ENCODE measurements at places on chromosomes 4 and X.

GRCh38 chr4:124940387-124940786 is 227.9 kb upstream of the ANKRD50 start:
- DNase-seq = no peak
- no peak overlapping the region for H3K4me3 ChIP-seq
- H3K27ac ChIP-seq = no peak overlapping the region
- H3K4me1 ChIP-seq = peaks cover 42% of the 10 kb centered on the region

GRCh38 chr4:70488748-70489147 is 16.8 kb downstream of the MUC7 start:
- H3K27ac ChIP-seq = no peak overlapping the region
- H3K36me3 ChIP-seq = no peaks in the 10 kb centered on the region
- no peaks in the 10 kb centered on the region for H3K4me1 ChIP-seq
- DNase-seq = no peak

GRCh38 chrX:140151316-140151715 is 186.0 kb upstream of the CXorf66 start:
- H3K27me3 ChIP-seq = no peaks in the 10 kb centered on the region
- no peak overlapping the region for H3K27ac ChIP-seq

DNA sequence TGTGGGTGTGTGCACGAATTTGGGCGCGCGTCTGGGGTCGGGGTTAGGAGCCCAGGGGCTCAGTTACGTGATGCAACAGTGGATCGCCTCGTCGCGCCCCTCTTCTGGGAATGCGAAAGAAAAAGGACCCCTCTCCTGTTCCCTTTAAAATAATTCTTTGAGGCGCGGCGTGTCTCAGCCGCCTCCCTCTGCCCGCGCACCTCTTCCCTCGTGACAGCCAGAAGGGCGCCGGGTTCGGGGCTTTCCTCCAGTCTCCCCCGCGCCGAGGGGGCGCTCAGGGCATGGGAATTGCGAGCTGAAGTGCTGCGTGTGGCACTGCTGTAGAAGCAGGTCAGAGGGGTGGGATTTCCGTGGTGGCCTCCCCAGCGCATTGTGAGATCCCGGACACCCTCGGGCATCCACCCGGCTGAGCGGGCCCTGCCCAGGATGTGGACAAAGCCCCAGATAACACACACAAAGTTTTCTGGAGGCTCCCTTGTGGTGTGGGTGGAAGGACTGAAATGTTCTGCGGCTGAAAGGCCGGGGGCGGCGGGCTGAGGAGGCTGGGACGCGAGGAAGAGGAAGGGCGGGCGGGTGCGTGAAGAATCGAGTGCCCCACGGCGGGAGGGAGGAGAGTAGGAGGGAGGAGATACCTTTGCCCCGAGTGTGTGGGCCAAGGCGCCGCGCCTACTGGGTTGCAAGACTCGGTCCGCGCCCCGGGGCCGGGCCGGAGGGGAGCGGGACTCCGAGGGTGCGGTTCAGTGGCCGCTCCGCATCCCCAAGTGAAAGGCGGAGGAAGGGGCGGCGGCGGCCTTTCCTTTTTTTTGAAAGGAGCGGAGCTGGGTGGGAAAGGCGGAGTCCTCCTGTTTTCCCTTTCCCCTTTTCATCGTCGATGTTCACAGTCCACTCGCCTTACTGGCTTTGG is 752 bp downstream of the SEPTIN11 start:
- H3K27ac ChIP-seq = peak overlapping the region; percentile 93
- H3K4me1 ChIP-seq = peaks cover 24% of the 10 kb centered on the region
- H3K27me3 ChIP-seq = no peaks in the 10 kb centered on the region

DNA sequence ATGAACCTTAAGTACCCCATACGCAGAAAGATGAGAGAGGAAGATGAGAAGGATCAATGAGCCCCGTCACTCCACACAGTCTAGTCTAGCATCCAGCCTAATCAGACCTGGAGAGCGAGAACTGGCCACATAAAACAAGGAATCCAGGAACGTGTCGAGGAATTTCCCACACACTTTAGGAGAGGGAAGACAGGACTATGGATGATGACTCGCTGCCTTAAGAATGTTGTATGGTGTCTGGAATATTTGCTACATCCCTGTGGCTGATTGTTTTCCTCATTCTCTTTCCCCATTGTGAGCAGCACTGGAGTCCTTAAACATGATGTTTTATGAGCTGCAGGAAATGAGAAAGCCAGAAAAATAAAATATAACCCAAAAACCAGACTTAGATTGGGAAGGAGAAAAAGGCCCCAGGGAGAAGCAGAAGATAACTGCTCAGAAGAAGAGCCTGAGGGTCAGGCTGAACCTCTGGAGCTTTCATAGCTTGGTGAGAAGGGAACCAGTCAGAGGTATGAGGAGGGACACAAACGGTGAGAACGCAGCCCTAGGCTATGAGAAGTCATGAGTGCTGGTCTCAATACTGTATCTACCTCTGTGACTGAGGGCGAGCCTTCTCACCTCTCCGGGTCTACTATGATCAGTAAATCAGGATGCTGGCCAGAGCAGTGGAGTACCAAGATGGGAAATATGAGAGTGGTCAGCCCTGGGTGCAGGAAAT is 139.5 kb upstream of the NOCT start:
- H3K36me3 ChIP-seq = no peaks in the 10 kb centered on the region
- DNase-seq = no peak
- H3K27ac ChIP-seq = no peak overlapping the region
- H3K4me3 ChIP-seq = no peak overlapping the region
- H3K27me3 ChIP-seq = no peaks in the 10 kb centered on the region

DNA sequence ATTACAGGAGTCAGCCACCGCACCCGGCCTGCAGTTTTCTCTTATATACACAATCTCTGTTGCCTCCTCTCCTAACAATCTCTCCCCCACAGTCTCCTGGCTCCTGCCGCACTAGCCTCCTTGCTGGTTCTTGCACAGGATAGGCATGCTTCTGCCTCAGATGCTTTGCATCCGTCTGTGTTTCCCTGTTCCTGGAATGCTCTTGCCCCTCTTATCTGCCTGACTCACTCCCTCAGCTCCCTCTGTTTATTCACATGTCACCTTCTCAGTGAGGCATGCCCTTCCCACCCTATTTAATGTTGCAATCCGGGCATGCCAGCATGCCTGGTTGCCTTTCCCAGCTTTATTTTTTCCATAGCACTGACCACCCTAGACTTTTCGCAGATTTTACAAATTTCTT is 161.9 kb downstream of the PHF8 start:
- peaks cover 2% of the 10 kb centered on the region for H3K27me3 ChIP-seq
- no peak for DNase-seq
- no peak overlapping the region for H3K27ac ChIP-seq
- H3K4me1 ChIP-seq = no peaks in the 10 kb centered on the region
- H3K4me3 ChIP-seq = no peak overlapping the region

GRCh38 chr4:69708211-69708610 is 52.2 kb downstream of the SULT1B1 start:
- no peaks in the 10 kb centered on the region for H3K4me1 ChIP-seq
- no peak for DNase-seq
- H3K27me3 ChIP-seq = no peaks in the 10 kb centered on the region
- H3K36me3 ChIP-seq = no peaks in the 10 kb centered on the region
- H3K4me3 ChIP-seq = no peak overlapping the region

DNA sequence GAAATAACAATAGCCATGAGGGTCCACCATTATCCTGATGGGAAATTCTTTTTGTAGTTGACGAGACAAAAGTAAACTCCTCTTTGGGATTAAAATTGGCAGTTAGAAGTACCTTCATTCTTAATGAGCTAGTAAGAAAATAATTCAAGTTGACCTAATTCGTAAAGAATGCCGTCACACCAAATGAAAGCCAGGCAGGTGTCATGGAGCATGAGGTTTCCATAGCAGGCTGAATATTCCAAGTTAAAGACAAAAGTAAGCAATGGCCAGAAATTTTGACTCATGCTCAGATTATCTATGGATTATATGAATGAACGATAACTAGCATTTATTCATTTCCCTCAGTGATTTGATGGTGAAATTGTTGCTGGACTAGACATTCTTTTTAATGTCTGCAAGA is 192.2 kb upstream of the FAT1 start:
- no peaks in the 10 kb centered on the region for H3K4me1 ChIP-seq
- no peak overlapping the region for H3K4me3 ChIP-seq
- H3K36me3 ChIP-seq = no peaks in the 10 kb centered on the region
- H3K27ac ChIP-seq = no peak overlapping the region
- DNase-seq = no peak
- H3K27me3 ChIP-seq = no peaks in the 10 kb centered on the region

DNA sequence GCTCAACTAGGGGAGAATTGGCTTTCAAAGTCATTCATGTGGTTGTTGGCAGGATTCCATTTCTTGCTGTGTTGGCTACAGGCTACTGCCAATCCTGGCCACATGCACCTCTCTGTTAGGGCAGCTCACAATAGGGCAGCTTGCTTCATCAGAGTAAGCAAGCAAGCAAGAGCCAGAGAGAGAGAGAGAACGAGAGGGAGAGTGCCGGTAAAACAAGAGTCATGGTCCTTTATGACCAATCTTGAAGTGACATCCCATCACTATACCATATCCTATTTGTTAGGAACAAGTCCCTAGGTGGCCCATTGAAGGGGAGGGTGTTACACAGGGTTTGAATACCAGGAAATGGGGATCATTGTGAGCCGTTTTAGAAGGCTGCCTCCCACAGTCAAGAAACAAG is 33.0 kb upstream of the TLR2 start:
- H3K27ac ChIP-seq = no peak overlapping the region
- no peak for DNase-seq
- H3K4me1 ChIP-seq = no peaks in the 10 kb centered on the region
- no peaks in the 10 kb centered on the region for H3K27me3 ChIP-seq
- H3K36me3 ChIP-seq = no peaks in the 10 kb centered on the region

- no peak for DNase-seq
- no peaks in the 10 kb centered on the region for H3K4me1 ChIP-seq
- no peak overlapping the region for H3K4me3 ChIP-seq
- no peaks in the 10 kb centered on the region for H3K36me3 ChIP-seq
- H3K27ac ChIP-seq = no peak overlapping the region
Measured at GRCh38 chr4:180960743-180961401, 1282.3 kb upstream of the TENM3 start.

GRCh38 chrX:95291561-95291960 is 1393.1 kb upstream of the DIAPH2 start:
- no peak overlapping the region for H3K27ac ChIP-seq
- H3K4me3 ChIP-seq = no peak overlapping the region
- no peaks in the 10 kb centered on the region for H3K4me1 ChIP-seq
- no peaks in the 10 kb centered on the region for H3K27me3 ChIP-seq
- no peak for DNase-seq

- H3K4me3 ChIP-seq = no peak overlapping the region
- DNase-seq = no peak
- no peaks in the 10 kb centered on the region for H3K36me3 ChIP-seq
- no peak overlapping the region for H3K27ac ChIP-seq
Measured at GRCh38 chr4:14877246-14878225, 124.7 kb upstream of the CPEB2 start.

- H3K4me1 ChIP-seq = no peaks in the 10 kb centered on the region
- no peak overlapping the region for H3K4me3 ChIP-seq
- H3K27me3 ChIP-seq = no peaks in the 10 kb centered on the region
- H3K36me3 ChIP-seq = no peaks in the 10 kb centered on the region
- DNase-seq = no peak
Measured at GRCh38 chr4:116982656-116983055, 102.7 kb downstream of the TRAM1L1 start.

GRCh38 chr4:39889226-39889625 is 88.5 kb downstream of the PDS5A start:
- H3K27ac ChIP-seq = no peak overlapping the region
- H3K27me3 ChIP-seq = no peaks in the 10 kb centered on the region
- H3K4me1 ChIP-seq = no peaks in the 10 kb centered on the region

DNA sequence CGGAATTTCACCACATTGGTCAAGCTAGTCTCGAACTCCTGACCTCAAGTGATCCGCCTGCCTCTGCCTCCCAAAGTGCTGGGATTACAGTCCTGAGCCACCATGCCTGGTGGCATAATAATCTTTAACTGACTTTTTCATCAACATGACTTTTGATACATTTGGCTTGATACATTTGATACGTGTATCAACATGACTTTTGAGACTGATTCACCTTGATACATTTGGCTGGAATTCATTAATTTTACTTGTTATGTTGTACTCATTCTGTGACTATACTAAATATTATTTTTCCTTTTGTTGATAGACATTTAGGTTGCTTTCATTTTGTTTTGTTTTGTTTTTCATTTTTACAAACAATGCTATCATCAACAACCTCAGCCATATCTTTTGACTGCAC is 6.3 kb downstream of the TMEM154 start:
- H3K4me1 ChIP-seq = no peaks in the 10 kb centered on the region
- no peaks in the 10 kb centered on the region for H3K27me3 ChIP-seq
- no peaks in the 10 kb centered on the region for H3K36me3 ChIP-seq

DNA sequence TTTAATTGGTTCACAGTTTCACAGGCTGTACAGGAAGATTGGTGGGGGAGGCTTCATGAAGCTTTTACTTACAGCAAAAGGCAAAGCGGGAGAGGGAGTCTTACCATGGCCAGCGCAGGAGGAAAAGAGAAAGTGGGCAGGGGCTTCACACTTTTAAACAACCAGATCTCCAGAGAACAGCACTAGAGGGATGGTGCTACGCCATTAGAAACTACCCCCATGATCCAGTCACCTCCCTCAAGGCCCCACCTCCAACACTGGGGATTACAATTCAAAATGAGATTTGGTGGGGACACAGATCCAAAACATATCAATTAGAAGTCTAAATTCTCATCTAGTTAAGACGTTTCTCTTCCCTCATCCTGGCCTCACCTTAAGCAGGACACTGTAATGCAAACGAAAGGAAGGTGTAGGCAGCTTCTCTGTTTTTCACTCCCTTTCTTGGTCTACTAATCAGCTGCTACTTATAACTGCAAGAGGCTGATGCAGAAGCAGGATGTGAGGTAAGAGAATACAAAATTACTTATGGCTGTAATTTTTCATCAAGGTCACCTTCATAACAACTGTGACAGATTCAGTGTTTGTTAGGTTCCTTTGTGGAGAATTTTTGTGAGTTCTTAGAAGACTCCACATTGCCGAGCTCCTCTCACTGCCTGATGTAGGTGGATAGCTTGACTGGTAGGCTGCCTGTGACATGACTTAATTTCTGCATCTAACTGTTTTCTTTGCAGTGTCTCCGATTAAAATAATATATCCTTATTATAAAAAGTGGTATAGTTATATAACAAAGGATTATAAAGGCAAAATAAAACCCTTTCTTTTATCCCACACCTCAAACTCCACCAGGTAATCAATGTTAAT is 255.1 kb downstream of the IL15 start:
- no peaks in the 10 kb centered on the region for H3K36me3 ChIP-seq
- H3K4me1 ChIP-seq = no peaks in the 10 kb centered on the region
- H3K27ac ChIP-seq = no peak overlapping the region
- DNase-seq = no peak
- no peak overlapping the region for H3K4me3 ChIP-seq
- no peaks in the 10 kb centered on the region for H3K27me3 ChIP-seq

- peak within 1 kb of the TSS; percentile 71 for H3K4me3 ChIP-seq
- H3K27ac ChIP-seq = no peak within 1 kb of the TSS
- no peaks in the 10 kb centered on the region for H3K27me3 ChIP-seq
- H3K4me1 ChIP-seq = no peaks in the 10 kb centered on the region
- no peaks in the 10 kb centered on the region for H3K36me3 ChIP-seq
- peak; percentile 24 for DNase-seq
Measured at GRCh38 chr4:110198435-110199416, at the start of gene ELOVL6. Gene ELOVL6 (minus strand): TSS chr4:110198615. CDS start chr4:110198335, 280 bp downstream.

GRCh38 chr4:169014586-169014985 is 4.5 kb upstream of the CBR4 start:
- DNase-seq = no peak
- H3K27ac ChIP-seq = peak overlapping the region; percentile 45
- H3K4me1 ChIP-seq = no peaks in the 10 kb centered on the region
- no peaks in the 10 kb centered on the region for H3K36me3 ChIP-seq
- H3K27me3 ChIP-seq = no peaks in the 10 kb centered on the region
